ENCODE measurements at places on chromosomes 1 and 21. TPM values are rescaled to one million over a fixed set of nuclear protein-coding genes. Genes with fewer than 3 reads are reported as not detected.

DNA sequence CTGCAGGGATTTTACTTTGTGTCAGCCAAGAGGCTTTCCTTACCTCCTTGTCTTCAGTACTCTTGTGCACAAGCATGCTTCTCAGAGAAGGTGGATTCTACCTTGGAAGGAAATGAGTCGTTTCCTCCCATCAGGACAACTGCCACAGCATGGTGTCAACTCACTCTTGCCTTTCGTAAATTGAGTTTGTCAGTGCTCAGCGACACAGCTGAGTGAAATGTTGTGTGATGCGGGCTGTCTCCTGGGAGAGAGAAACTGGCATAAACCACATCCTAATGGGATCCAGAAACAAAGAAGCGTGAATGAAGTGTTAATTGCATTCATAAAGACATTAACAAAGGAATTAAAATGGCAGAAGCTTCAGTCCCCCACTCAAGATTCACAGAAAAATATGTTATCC is 51.5 kb upstream of the SLC22A15 start:
- H3K4me1 ChIP-seq, result peaks cover 5% of the 10 kb centered on the region
- no peak overlapping the region for H3K4me3 ChIP-seq
- no peak for DNase-seq
- H3K27ac ChIP-seq, result no peak overlapping the region

GRCh38 chr1:56390232-56390867 is 189.0 kb downstream of the PLPP3 start:
- H3K36me3 ChIP-seq, result no peaks in the 10 kb centered on the region
- H3K4me3 ChIP-seq, result no peak overlapping the region
- no peak overlapping the region for H3K27ac ChIP-seq
- peaks cover 3% of the 10 kb centered on the region for H3K27me3 ChIP-seq
- no peak for DNase-seq
- H3K4me1 ChIP-seq, result no peaks in the 10 kb centered on the region

GRCh38 chr1:226937940-226938725 is 2.0 kb upstream of the COQ8A start:
- peak overlapping the region; percentile 91 for H3K4me3 ChIP-seq
- H3K27ac ChIP-seq, result peak overlapping the region; percentile 97
- DNase-seq, result no peak
- H3K36me3 ChIP-seq, result peaks cover 3% of the 10 kb centered on the region
- H3K4me1 ChIP-seq, result peaks cover 42% of the 10 kb centered on the region

- H3K27ac ChIP-seq, result peak overlapping the region; percentile 86
- peak; percentile 52 for DNase-seq
- H3K4me1 ChIP-seq, result peaks cover 25% of the 10 kb centered on the region
- no peaks in the 10 kb centered on the region for H3K36me3 ChIP-seq
- no peaks in the 10 kb centered on the region for H3K27me3 ChIP-seq
- peak overlapping the region; percentile 89 for H3K4me3 ChIP-seq
Observed at GRCh38 chr21:44940116-44940631, 345 bp downstream of the SLX9 start.

Gene ALPL
- not detected for total RNA-seq

Gene FMO2
- total RNA-seq, result not detected

DNA sequence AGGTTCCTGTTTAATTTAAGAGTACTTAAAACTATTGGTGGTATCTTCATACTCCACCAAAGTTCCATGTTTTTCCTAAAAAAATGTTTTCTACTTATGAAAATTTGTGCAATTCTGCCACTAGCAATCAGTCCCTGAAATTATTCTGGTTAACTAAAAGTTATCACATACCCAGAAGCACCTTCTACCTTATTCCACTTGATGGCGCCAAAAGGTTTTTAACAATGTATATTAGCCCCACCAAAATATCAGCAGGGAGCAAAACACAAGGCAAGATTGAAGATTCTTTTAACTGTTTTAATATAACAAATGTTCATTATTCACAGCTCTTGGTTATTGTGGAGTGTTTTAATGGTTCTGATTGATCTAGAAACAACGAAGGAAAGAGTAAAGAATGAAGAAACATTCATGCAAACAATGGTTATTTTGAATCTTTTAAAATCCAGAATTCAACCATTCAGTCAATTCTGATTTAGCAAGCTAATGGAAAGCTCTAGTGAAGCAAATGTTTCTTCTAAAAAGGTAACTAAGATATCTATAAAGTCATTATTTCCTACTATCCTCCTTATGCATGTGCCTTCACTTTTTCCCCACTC is 67.2 kb downstream of the TTLL7 start:
- DNase-seq, result peak; percentile 51
- H3K4me3 ChIP-seq, result no peak overlapping the region
- no peaks in the 10 kb centered on the region for H3K36me3 ChIP-seq
- H3K27me3 ChIP-seq, result peaks cover 7% of the 10 kb centered on the region

Data from naive thymus-derived CD8-positive, alpha-beta T cell (primary cell).